ENCODE measurements at places on chromosomes 5 and 9. TPM values are rescaled to one million over a fixed set of nuclear protein-coding genes. Genes with fewer than 3 reads are reported as not detected.

Gene PCDHGC5
- total RNA-seq = not detected

Gene NMUR2
- not detected for total RNA-seq

Gene PCDHAC1
- not detected for total RNA-seq

Gene TRAF1
- 147 TPM for total RNA-seq

Measured in activated CD8-positive, alpha-beta T cell treated with anti-CD3 and anti-CD28 coated beads for 36 hours (primary cell).